ENCODE measurements at places on chromosomes 4 and X. TPM values are rescaled to one million over a fixed set of nuclear protein-coding genes. Genes with fewer than 3 reads are reported as not detected.

GRCh38 chr4:137804906-137805495 is 272.7 kb upstream of the PCDH18 start:
- DNase-seq: no peak

The OCRL gene
- 14.7 TPM for total RNA-seq

DNA sequence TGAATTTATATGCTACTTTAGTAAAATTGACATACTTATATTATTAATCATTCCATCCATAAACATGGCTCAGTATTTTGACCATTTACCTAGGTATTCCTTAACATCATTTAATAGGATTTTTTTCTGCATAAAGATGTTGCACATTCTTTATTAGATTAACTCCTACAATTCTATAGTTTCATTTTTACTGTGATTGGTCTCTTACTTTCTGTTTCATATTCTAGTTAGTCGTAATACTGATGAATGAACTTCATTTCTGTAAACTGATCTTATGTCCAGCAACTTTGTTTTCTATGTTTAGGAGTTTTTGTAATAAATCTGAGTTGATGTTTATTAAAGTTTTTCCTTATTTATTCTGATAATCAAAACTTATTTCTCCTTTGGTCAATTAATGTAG is 278.2 kb upstream of the CXXC4 start:
- DNase-seq: no peak

The CAPN6 gene
- 0.60 TPM for total RNA-seq

All from tibial nerve (tissue), 4 donors.